ENCODE measurements at places on chromosomes 5 and 9.

- DNase-seq, result no peak
Measured at GRCh38 chr9:95084254-95084934, 233.1 kb downstream of the FANCC start.

- no peak for DNase-seq
Measured at GRCh38 chr9:82588301-82589180, 474.4 kb downstream of the RASEF start.

DNA sequence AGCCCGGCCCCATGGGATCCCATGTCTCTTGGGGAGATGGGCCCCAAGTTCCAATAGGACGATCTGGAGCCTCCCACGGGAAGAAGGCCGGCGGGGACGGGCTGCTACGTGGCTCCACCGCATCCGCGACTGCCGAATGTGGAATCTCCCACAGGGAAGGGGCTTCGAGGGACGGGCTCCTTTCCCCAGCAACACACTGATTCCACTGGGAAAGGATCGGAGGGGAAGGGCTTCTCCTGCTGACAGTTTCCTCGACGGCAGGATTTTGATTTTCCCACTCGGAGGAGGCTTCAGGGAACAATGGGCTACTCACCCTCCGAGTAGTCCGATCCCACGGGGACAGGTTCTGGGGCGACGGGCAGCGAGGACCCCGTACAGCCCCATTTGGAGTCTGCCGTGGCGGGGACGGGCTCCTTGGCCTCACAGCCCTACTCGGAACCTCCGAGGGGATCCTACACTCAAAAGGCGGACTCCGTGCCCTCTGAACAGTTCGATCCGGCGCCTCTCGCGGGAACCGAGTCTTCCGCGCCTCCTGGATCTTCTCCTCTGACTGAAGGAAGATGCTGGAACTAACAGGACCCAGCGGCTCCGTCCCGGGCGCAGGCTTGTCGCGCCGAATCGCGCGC lies 1.3 kb downstream of the PROB1 start:
- DNase-seq, result no peak

GRCh38 chr5:140113180-140113698 lies 670 bp upstream of the PURA start:
- peak; percentile 27 for DNase-seq

DNA sequence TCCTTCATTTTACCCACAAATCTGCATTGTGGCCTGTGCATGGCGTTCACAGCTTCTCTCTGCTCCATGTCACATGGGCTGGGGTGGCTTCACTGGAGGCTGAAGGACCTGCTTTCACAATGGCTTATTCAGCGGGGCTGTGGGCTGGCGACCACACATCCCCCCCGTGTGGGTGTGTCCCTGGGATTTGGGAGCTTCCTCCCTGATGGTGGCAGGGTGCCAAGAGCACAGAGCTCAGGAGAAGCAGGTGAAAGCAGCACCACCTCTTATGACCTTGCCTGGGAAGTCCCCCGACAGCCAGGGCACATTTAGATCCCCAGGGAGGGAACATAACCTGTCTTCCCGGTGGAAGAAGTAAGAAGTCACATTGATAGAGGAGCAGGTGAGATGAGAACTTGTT lies 5.0 kb upstream of the MED10 start:
- no peak for DNase-seq

- no peak for DNase-seq
Measured at GRCh38 chr5:439181-439580, 3.8 kb upstream of the EXOC3 start.

DNA sequence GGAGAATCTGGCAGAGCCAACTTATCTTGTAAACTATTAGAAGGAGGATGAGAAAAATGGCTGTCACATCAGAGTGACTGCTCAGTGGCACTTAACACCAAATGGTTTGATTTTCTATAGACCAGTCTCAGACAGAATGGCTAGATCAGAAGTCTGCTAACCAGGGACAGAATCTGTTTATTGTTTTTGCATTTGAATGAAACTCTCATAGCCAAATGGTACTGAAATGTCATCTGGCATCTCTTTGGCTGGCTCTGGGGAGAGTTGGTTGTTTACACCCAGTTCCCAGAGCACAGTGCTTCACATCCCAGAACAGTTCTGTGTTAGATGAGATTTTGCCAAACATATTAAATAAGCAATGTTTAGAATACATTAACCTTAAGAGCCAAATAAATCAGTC lies 106.6 kb upstream of the HMHB1 start:
- no peak for DNase-seq

DNA sequence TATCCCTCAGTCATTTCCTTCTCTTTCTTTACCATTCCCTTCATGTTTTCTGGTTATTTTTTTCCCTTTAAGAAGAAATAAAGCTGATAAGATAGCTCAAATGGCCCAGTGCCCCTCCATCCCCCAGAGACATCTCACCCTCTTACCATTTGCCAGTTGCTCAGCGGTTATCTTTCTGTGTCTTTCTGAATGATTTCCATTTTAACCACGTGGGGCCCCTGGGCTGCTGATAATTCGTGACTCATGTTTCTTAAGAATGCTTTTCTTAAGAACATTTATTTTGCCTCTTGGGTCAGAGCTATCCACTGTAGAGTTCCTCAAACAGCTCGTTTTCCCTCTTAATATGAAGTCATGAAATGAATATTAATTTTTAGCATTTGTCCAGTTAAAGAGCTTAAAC lies 147.8 kb downstream of the MAST4 start:
- peak; percentile 96 for DNase-seq

- DNase-seq, result no peak
Measured at GRCh38 chr5:3284506-3284905, 311.1 kb upstream of the IRX1 start.

GRCh38 chr9:136306211-136307208 lies 2.6 kb upstream of the CCDC187 start:
- DNase-seq, result peak; percentile 54

GRCh38 chr9:125881042-125881441 lies 133.9 kb downstream of the PBX3 start:
- DNase-seq, result no peak

DNA sequence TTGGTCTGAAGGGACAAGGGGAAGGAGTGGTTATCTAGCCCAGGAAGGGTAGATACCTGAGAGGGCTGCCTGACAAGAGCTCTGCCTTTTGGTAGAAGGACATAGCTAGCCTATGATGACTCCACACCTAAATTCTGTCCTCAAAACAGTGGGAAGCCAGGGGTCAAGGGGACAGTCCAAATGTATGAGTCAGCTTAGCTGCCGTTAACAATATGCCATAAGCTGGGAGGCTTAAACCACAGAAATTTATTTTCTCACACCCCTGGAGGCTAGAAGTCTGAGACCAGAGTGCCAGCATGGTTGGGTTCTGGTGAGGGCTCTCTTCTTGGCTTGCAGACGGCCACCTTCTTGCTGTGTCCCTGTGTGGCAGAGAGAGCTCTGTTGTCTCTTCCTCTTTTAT lies 306.4 kb downstream of the NTRK2 start:
- no peak for DNase-seq

GRCh38 chr5:16529306-16529705 lies 63.7 kb upstream of the ZNF622 start:
- DNase-seq, result no peak

- DNase-seq, result no peak
Measured at GRCh38 chr9:79633558-79633957, 61.8 kb downstream of the TLE4 start.

DNA sequence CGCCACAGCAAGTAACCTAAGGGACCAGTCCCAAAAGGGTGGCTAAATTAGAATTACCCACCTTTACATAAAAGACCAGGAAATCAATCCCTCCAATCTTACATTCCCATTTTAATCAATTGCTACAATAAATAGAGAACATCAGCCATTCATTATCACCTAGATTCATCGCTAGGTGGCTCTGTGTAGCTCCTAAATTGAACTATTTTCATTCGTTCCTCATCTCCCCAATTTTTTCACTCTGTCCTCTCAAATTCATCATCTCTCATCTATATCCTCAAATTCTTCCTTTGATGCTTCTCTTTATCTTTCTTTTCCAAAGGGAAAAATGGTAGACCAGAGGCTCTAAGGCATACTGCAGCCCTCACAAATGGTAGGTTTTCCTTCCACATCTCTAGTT lies 108.2 kb upstream of the TNC start:
- DNase-seq, result no peak

- no peak for DNase-seq
Measured at GRCh38 chr5:24365406-24365805, 279.4 kb downstream of the CDH10 start.

DNA sequence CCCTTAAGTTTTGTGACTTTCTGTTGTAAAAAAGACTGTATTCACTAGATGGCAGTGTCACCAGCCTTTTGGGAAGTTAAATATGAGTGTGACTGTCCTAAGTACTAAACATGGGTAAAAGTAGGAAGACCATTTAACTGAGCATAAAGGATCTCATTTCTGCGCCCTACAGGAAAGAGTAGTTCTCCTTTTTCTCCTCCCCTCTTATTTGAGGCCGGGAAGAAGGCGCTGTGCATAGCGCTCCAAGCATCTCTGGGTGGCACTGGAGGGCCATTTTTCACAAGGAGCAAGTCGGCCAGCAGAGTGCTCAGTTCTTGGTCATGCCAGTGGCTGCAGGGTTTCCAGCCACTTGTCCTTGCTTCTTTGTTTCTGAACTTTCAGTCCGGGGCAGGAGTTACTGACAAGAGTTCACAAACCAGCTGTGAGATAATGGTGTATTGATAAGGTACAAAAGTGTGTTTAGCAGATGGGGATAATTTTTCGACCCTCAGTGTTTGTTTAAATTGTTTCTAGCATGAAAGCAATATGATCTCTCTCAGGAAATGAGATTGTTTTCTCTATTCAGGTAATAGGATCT lies 227.6 kb upstream of the DMRT1 start:
- peak; percentile 93 for DNase-seq

GRCh38 chr5:133932441-133933168 lies 35.8 kb downstream of the C5orf15 start:
- peak; percentile 97 for DNase-seq

- DNase-seq, result no peak
Measured at GRCh38 chr5:24135536-24135935, 509.2 kb downstream of the CDH10 start.

GRCh38 chr5:113866763-113867162 lies 353.3 kb downstream of the YTHDC2 start:
- DNase-seq, result no peak

DNA sequence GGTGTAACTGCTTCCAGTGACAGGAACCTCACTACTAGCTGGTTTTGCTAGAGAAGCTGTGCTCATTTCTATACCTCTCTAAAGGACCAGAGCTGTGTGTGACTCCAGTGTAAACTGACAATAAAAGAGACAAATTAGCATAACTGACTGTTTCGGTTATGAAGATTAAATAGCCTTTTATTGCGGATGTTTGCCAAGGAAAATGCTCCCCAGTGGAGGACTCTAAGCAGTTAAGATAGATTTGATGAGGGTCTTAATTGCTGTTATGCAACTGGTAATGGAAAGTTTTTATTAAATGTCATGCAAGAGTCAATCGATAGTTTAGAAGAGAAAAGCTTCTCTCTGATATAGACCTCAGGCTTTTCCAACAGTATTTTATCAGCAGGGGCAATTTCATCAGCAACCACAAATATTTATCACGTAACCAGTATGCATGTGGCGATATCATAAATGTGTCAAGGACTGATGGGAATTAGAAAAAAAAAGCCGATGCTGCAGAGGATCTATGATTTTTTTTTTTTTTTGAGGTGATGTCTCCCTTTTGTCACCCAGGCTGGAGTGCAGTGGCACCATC lies 275.2 kb upstream of the DMAC1 start:
- no peak for DNase-seq

DNA sequence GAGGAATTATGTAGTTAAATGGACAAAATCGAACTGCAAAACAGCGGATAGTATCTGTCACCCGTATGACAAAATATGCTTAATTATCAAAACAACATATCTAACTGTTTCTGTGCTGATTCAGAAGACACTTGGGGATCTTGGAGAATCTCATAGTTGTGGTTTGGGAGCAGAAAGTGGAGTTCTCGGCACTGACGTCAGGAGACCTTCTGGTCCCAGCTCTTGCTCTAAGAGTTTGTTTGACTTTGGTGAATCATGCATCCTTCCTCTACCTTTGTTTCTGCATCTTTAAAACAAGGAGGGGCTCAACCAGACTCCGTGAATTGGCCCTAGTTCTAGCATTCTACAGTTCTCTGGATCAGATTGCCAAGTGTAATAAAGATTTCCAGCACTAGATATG lies 37.0 kb upstream of the TAF1L start:
- no peak for DNase-seq

DNA sequence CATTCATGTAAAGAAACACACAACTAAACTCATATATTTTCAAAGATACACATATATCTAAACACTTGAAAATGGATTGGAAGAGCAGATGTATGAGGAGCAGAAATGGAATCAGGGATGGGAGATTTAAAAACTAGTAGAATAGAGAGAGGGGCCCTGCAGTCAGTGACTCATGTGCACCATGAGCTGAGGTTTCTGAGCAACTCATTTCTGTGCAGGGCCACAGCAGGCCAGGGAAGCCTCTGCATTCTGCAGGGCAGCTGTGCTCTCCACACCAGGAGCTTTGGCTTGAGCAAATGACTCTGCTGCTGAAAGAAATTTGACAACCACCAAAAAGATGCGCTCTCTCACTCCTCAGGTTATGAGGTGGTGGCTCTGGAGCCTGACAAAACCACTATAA lies 27.1 kb downstream of the LHX6 start:
- no peak for DNase-seq

DNA sequence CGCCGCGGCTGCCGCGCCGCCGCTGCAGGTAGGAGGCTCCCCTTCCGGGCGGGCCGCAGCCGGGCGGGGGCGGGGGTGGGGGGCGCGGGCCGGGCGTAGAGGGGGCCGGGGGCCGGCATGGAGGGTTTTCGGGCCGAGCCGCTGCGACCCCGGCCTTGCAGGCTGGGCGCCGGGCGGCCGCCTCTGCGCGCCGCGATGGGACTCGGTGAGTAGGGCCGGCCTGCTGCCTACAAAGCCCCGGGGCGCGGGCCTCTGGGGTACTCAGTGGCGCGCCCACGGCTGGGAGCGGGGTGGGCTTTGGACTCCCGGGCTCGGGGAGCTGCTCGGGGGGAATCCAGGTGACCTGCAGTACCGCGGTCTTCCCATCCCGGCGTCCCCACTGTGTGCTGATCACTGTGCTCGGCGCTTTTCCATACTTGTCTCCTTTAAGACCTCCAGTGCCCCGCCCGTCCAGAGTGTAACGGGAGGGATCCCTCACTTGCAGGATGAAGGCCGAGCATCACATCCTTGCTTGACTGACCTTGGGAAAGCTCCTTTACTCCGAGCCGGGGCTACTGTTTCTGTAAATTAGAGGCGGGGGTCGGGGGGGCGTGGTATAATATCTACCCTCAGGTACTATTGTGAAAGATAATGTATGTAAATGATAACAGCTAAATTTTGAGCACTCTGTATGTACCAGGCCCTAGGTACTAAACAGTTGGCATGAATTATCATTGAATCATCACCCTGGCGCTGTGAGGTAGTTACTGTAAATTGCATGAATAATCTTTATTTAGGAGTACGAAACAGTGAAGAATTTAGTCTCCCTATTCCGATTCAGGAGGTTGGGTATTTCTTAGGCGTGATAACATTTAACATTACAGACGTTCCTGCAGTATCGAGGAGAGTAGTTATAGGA lies 672 bp downstream of the MSANTD3 start:
- peak; percentile 76 for DNase-seq

GRCh38 chr9:131744171-131744719 lies 4.4 kb upstream of the RAPGEF1 start:
- DNase-seq, result peak; percentile 56

All from hematopoietic multipotent progenitor cell treated with erythropoietin and hydrocortisone succinate and interleukin-3 and kit ligand, for 6 days (in vitro differentiated cells).